ENCODE measurements at places on chromosomes 4 and X.

DNA sequence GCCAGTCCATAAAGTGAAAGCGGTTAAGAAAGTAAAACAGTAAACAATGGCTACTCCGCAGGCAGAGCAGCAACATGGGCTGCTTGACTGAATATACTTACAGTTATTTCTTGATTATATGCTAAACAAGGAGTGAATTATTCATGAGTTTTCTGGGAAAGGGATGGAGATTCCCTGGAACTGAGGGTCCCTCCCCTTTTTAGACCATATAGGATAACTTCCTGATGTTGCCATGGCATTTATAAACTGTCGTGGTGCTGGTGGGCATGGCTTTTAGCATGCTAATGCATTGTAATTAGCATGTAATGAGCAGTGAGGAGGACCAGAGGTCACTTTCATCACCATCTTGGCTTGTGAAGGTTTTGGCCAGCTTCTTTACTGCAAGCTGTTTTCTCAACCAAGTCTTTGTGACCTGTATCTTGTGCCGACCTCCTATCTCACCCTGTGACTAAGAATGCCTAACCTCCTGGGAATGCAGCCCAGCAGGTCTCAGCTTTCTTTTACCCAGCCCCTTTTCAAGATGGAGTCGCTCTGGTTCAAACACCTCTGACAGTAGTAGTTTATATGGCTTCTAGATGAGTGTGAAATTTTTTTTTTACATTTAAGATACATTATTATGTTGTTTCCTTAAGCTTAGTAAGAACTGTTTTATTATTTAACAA lies 514.8 kb upstream of the TENM3 start:
- no peak for DNase-seq

DNA sequence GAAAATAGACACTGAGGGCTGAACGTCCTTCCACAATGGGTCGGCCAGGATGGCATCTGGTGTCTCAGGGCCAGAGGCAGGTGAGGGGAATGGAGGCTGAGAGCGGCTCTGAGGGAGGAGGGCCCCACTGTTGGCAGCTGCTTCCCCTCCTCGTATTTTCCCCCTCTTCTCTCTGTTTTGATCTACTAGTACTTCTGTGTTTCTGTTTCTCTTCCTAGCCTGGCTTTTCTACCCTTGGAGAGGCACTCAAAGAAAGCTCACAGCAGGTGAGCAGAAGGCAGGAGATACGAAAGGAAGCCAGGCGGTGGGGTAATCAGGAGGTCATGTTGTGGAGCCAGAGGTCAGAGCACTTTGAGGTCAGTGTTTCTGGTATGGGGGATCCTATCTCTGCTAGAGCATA lies 151.8 kb upstream of the GATB start:
- no peak for DNase-seq

DNA sequence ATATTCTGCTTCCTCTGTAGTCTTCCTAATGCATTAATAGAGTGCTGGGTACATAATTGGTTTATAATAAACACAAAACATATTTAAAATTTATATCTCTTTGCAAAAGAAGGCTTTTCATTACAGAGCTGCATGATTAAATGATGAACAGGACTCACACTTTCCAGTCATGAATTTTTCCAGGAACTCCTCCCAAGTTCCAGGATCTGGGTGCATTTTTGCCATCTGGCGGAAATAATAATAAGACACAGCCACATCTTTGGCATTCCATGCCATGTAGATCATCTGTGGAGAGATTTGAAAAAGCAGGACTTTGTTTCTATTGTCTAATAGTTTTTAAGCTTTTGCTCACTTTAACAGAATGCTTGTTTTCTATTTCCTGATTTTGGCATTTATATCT lies 40.2 kb upstream of the SULT1B1 start:
- DNase-seq = no peak

DNA sequence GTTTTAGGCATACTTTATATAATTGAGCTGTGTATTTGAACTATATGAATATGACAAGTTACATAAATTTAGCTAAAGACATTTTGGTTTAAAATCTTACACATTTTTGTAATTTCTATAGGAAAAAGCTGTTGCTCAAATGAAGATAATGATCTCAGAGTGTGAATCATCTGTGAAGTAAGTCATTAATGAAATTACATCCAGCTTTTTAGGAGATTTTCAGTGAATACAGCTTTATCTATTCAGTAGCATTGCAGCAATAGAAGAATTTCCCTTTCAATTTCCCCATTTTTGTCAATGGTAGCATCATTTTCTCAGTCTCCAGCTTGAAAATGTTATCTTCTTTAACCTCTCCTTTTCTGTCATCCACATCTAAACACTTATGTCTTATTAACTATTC lies 59.5 kb downstream of the CEP135 start:
- no peak for DNase-seq

GRCh38 chr4:115113506-115114106 lies at the start of gene NDST4:
TSS of gene NDST4 (minus strand) at chr4:115113620. CDS start at chr4:115077036, 36,584 bp downstream.
- peak; percentile 45 for DNase-seq

- DNase-seq = no peak
These were observed 65.6 kb downstream of the UBA6 start for GRCh38 chr4:67635331-67635730.

DNA sequence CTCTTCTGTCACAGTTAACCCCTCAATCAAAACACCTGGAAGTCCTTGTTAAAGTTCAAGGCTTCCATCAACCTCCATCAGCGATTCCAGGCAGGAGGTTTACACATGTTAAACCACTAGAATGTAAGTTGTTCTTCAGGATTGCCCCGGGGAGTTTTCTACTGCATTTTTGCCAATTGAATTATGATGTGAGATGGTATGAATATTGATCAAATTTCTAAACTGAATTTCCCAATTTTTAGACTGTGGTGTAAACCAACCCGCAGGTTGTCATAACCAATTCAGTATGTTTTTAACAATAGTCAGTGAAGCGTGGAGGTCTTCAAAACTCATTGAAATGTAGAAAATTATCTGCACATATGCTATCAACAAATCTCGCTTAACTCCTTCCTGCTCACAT lies 21.2 kb upstream of the TENM3 start:
- no peak for DNase-seq

DNA sequence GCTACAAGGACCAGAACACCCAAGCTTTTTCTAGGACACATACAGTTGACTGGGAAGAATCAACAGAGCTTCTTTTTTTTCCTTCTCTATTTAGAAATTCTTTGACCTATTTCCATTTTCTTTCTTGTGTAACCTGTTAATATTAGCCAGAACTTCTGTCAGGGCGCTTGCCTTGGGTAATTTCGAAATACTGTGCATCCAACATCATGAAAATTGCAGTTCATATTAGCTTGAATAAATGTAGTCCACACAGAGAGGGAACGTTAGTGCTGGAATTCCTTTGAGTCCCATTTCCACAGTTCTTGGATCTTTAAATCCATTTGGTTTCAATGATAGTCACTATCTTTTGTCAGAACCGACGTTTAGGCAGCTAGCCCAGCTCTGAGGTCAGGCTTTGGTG lies 141.8 kb downstream of the MXRA5 start:
- no peak for DNase-seq

DNA sequence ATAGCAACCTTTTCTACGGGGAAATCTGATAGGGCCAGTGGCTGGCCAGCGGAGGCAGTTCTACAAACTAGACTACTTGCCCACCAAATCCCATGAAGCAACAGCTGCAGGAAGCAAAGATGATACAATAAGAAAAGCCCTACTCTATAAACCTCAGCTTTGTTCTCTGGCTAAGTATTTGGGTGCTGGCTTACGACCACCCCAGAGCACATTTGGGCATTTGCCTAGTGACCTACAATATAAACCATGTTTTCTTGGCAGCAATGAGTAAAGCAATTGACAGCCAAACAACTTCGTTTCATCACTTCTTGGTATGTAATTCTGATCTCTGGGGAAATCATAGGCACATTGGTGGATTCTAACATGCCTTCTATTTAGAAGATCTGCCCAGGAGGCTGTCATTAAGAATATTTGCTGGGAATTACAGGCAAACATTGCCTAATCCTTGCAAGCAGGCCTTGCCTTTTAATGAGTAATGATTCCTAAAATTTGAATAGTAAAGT lies 7.5 kb upstream of the LHFPL1 start:
- no peak for DNase-seq

DNA sequence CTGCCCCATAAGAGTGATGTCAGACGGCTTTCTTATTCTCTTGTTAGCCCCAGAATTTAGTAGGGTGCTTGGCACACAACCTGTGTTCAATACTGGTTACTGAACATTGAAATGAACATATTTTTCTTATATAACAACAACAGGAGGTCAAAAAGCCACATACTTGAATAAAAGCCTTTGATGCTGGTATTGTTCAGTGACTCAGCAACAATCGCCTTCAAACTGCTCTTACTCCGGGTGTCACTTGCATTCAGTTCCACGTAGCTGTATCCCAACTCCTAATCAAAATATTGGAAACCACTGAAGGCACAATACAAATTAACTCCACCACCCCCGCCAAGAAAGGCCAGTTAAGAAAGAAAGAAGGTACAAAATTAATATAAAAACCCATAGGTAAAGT lies 61.5 kb downstream of the RFC1 start:
- no peak for DNase-seq

GRCh38 chr4:31088600-31089230 lies 368.5 kb downstream of the PCDH7 start:
- peak; percentile 37 for DNase-seq

- DNase-seq = no peak
These were observed 116.3 kb upstream of the TEX13C start for GRCh38 chrX:125203365-125203736.

- no peak for DNase-seq
These were observed 24.5 kb downstream of the TMSB4X start for GRCh38 chrX:12999422-12999821.

- DNase-seq = no peak
These were observed 112.5 kb upstream of the HAND2 start for GRCh38 chr4:173642509-173642908.

- no peak for DNase-seq
These were observed 66.5 kb downstream of the AR start for GRCh38 chrX:67610282-67610681.

DNA sequence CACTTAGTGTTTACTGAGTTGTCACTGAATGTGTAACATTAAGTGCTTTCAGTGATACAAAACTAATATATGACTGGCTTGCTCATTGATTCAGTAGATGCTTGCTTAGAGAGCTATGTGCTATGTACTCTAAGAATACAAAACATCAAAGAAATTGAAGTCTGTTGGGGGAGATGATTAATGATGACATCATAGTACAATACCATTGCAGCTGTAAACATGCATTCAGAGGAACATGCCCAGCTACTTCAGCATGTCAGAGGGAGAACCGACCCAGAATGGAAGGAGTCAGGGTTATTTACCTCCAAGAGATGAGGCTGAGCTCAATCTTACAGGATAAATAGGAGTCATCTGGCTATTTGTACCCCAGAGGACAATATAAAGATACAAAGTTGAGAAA lies 290.8 kb downstream of the TENM3 start:
- DNase-seq = no peak

DNA sequence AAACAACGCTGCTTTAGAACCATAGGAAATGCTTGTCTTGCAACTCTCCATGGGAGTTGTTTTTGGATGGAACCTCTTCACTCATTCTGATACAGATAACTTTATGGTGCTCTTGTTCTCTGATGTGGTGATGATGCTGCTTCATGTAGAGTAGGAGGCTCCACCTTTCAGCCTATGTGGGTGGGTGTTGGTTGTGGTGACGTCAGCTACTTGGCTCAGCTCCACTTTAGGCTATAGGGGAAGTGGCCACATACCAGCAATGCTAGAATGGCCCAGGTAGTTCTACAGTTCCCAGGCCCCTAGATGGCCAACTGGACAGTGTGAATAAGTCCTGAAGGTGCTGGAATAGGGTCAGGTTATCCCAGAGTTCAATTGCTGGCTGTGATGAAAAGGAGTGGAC lies 192.1 kb downstream of the TBX22 start:
- no peak for DNase-seq

DNA sequence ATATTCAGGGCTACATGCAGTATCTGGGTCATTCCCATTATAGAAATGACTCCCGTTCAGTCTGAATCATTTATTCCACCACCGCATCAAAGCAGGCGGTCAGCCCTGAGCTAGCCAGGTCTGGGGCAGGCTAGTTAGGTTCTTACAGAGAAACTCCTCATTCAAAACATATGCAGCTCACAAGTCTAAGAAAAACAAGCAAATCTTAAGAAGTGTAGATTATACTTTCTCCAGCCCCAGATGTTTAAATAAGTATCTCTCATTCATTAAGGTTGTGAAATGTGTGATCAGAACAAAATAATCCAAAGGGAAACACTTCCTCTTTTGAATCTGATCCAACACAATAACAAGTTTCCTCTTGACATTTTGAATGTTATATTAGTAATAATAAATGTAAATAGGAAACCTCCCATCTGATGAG lies 441.9 kb downstream of the INPP4B start:
- DNase-seq = no peak

- DNase-seq = no peak
These were observed 272.6 kb downstream of the TRIML1 start for GRCh38 chr4:188411805-188412204.

DNA sequence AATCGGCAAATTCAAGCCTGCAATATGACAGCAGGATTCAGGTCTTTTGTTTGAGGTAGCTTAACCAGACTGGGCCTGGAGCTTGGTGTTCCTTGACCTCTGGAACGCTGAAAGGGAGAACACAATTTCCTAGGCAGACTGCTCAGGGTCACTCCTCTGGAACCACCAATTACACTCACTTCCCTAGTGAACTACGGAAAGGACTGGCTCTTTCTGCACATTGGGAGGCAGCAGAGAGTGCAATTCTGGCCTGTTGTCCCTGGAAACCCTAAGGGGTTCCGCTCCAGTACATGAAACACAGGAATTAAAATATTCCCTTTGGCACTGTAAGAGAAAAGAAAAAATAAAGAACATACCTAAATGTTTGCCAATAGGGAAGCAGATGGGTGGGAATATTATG lies 58.6 kb downstream of the GPC3 start:
- DNase-seq = no peak

DNA sequence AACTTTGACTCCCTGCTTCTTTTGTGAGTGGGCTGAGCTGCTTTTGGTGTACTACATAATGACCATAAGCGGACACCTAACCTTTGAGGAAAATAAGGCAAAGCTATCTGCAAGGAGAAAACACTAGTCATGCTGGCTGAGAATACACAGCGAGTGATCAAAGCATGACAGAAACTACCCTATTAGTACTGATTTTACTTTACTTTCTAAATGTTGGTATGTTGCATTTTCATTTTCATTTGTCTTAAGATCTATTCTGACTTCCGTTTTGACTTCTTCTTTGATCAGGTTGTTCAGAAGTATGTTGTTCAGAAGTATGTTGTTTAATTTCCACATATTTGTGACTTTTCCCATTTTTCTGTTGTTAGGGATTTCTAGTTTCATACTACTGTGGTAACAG lies 361.1 kb downstream of the TRAM1L1 start:
- DNase-seq = no peak

- DNase-seq = no peak
These were observed 64.7 kb downstream of the IL13RA2 start for GRCh38 chrX:114952696-114953095.

GRCh38 chrX:35291013-35291412 lies 348.4 kb downstream of the FAM47B start:
- DNase-seq = no peak

DNA sequence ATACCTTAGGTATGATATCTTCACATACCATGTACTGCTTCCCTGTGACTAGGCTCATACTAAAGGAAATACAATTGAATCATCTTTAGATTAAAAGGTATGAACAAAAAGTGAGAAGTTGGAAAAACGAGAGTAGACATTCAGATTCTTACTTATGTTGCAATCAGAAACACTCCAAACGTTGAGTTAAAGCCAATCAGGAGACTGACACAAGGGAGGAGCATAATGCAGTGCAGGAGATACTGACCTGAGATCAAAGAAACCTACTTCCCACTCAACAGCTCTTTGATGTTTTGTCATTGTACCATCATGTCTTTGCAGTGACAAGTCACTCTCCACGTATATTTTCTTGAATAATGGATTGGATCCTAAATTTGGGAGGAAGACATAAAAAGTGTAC lies 8.9 kb upstream of the PCDH18 start:
- no peak for DNase-seq

All from kidney epithelial cell (primary cell).